A673 (cell line): ENCODE measurements at places on chromosomes 3 and 15. TPM values are rescaled to one million over a fixed set of nuclear protein-coding genes. Genes with fewer than 3 reads are reported as not detected.

NOX5 gene
- total RNA-seq = not detected in 2 replicates

ERC2 gene
- total RNA-seq = 0.90 and 1.4 TPM in 2 replicates

SLC12A1 gene
- not detected in 2 replicates for total RNA-seq

ZBTB47 gene
- 4.4 and 4.5 TPM in 2 replicates for total RNA-seq

CTXN2 gene
- total RNA-seq = not detected in 2 replicates

DNA sequence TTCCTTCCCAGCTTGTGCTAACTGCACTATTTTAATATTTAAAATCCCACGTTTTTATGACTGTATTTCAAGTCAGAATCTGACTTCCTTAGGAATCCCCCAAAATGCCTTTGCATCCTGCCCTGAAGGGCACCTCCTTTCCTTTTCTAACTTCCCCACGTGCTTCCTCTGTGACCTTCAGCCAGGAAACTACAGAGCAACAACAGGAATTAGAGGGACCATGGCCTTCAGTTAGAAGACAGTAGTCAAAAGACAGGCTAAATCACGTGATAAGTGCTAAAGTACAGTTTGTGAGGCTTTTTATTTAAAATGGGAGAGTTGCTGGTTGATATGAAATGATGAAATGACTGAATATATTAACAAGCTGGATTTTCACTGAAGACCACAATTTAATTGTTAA lies 11.8 kb upstream of the ABHD10 start:
- no peak overlapping the region for H3K27ac ChIP-seq
- peaks cover 7% of the 10 kb centered on the region for H3K4me1 ChIP-seq
- no peak overlapping the region for H3K4me3 ChIP-seq
- no peaks in the 10 kb centered on the region for H3K27me3 ChIP-seq
- no peak for DNase-seq

DNA sequence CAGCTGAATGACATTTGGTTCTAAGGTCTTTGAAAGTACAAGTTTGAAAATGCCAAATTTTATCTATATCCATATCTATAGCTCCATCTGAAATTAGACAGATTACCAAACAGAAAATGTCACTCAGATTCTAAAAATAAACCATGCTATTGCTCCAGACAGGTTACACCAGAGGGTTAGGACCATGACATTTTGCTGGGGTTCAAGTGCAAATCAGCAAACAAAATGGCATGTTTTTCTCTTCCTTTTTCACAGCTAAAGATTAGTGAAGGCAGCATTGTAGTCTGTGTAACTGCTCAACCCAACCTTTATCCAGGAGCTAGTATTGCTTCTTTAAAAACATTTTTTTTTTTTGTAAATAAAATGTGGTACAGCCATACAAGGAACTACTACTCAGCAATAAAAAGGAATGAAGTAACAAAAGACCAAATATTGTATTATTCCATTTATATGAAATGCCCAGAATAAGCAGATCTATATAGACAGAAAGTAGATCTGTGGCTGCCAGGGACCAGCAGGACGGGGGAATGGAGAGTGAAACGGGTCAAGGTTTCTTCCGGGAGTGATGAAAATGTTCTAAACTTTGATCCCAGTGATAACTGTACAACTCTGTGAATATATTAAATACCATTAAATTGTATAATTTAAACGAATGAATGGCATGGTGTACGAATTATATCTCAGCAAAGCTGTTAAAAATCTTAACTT lies 18.2 kb downstream of the VGLL4 start:
- no peaks in the 10 kb centered on the region for H3K36me3 ChIP-seq
- H3K4me3 ChIP-seq = no peak overlapping the region
- no peaks in the 10 kb centered on the region for H3K27me3 ChIP-seq
- H3K4me1 ChIP-seq = peaks cover 10% of the 10 kb centered on the region

DNA sequence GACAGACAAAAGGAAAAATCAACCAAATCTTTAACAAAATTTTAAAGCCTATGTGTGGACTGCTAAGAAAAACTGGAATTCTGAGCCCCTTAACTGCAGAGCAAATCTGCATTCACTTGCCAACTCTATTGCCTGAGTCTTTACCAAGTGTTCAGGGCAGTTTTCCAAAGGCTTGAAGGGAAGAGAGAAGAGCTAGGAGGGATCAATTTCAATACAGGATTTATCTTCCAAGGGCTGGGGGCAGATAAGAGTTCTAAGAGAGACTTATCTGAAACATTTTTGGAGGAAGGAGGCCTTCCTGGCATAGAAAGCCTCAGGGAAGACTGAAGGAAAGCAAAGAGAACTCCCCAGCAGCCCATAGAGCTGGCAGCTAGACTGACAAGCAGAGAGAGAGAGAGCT lies 31.4 kb upstream of the LSAMP start:
- no peaks in the 10 kb centered on the region for H3K4me1 ChIP-seq
- no peak for DNase-seq
- no peak overlapping the region for H3K4me3 ChIP-seq
- no peak overlapping the region for H3K27ac ChIP-seq
- no peaks in the 10 kb centered on the region for H3K27me3 ChIP-seq

GRCh38 chr15:42360535-42361112 lies 1.3 kb downstream of the CAPN3 start:
- H3K27me3 ChIP-seq = no peaks in the 10 kb centered on the region
- H3K27ac ChIP-seq = no peak overlapping the region
- H3K4me1 ChIP-seq = peaks cover 7% of the 10 kb centered on the region
- no peak overlapping the region for H3K4me3 ChIP-seq
- no peak for DNase-seq

GRCh38 chr3:28262001-28262400 lies 20.6 kb downstream of the CMC1 start:
- H3K4me1 ChIP-seq = no peaks in the 10 kb centered on the region
- DNase-seq = no peak
- no peak overlapping the region for H3K4me3 ChIP-seq
- no peaks in the 10 kb centered on the region for H3K36me3 ChIP-seq

DNA sequence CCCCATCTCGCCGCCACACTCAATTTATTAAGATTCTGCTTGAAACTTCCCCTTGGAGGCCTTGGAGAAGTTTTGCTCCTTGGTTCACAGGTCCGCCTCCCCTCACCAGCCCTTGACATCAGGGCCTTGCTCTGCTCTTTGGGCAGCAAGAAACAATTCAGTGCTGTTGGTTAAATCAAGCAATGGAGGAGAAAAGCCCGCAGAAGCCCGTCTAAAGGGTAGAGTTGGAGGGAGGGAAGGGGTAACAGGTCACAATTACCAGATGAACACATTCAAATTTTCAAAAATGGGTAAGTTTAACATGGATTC lies 429 bp downstream of the PARP9 start:
- no peaks in the 10 kb centered on the region for H3K36me3 ChIP-seq
- DNase-seq = no peak
- no peaks in the 10 kb centered on the region for H3K27me3 ChIP-seq
- peak overlapping the region; percentile 83 for H3K27ac ChIP-seq

GRCh38 chr3:62679988-62680387 lies 195.2 kb downstream of the CADPS start:
- no peaks in the 10 kb centered on the region for H3K36me3 ChIP-seq
- no peak for DNase-seq
- H3K27me3 ChIP-seq = peaks cover 7% of the 10 kb centered on the region
- H3K4me3 ChIP-seq = no peak overlapping the region
- H3K4me1 ChIP-seq = no peaks in the 10 kb centered on the region

DNA sequence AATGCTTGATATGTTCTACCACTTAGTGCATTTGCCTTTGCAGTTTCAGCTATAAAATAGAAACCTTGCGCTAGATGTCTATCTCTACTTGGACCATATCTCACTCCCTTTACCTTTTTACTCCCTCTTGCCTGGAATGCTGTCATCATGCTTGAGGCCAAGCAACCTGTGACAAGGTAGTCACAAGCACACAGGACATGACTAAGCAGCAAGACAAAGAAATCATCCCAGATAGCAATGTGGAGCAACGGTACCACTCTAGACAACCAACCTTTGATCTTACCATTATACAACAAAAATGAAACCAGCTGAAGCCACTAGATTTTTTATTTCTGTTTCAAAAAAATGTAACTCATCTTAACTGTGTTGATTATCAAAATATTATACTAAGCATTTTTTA lies 50.5 kb upstream of the SPSB4 start:
- H3K27me3 ChIP-seq = no peaks in the 10 kb centered on the region
- H3K4me3 ChIP-seq = no peak overlapping the region
- no peaks in the 10 kb centered on the region for H3K36me3 ChIP-seq
- H3K27ac ChIP-seq = no peak overlapping the region
- no peaks in the 10 kb centered on the region for H3K4me1 ChIP-seq
- no peak for DNase-seq

GRCh38 chr3:169650503-169650902 lies 13.0 kb downstream of the MECOM start:
- no peak overlapping the region for H3K27ac ChIP-seq
- H3K36me3 ChIP-seq = no peaks in the 10 kb centered on the region
- H3K4me3 ChIP-seq = no peak overlapping the region

GRCh38 chr3:16761571-16761970 lies 123.2 kb upstream of the PLCL2 start:
- no peak for DNase-seq
- H3K4me3 ChIP-seq = no peak overlapping the region
- H3K4me1 ChIP-seq = no peaks in the 10 kb centered on the region
- no peaks in the 10 kb centered on the region for H3K36me3 ChIP-seq

- no peak for DNase-seq
- peak overlapping the region; percentile 89 for H3K27ac ChIP-seq
- peaks cover 4% of the 10 kb centered on the region for H3K36me3 ChIP-seq
- H3K4me3 ChIP-seq = peak overlapping the region; percentile 86
- no peaks in the 10 kb centered on the region for H3K27me3 ChIP-seq
Observed at GRCh38 chr15:73925848-73926218, 429 bp upstream of the LOXL1 start.

DNA sequence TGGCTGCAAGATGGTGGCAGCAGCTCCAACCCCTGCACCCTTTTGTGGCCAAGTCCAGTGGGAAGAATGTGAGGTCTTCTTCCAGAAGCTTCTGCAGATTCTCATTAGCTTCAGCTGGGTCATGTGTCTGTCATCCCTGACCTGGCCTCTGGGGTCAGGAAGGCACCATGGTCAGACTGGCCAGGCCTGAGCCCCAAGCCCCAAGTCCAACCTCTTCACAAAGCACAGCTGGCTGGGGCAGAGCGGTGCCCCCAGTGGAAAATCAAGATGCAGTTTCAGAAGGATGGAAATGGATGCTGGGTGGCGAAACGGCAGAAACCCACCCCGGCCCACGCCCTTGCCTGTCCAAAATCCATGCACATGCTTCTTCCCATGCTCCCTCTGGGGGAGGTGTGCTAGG lies 15.9 kb upstream of the GATA2 start:
- no peaks in the 10 kb centered on the region for H3K27me3 ChIP-seq
- H3K36me3 ChIP-seq = no peaks in the 10 kb centered on the region
- no peak overlapping the region for H3K27ac ChIP-seq
- DNase-seq = no peak
- no peaks in the 10 kb centered on the region for H3K4me1 ChIP-seq

GRCh38 chr3:100811779-100812507 lies 102.6 kb downstream of the TFG start:
- H3K4me3 ChIP-seq = no peak overlapping the region
- H3K4me1 ChIP-seq = no peaks in the 10 kb centered on the region
- no peak overlapping the region for H3K27ac ChIP-seq
- no peaks in the 10 kb centered on the region for H3K36me3 ChIP-seq
- DNase-seq = no peak
- no peaks in the 10 kb centered on the region for H3K27me3 ChIP-seq

- H3K36me3 ChIP-seq = no peaks in the 10 kb centered on the region
- H3K27me3 ChIP-seq = no peaks in the 10 kb centered on the region
- H3K4me3 ChIP-seq = no peak overlapping the region
- no peak overlapping the region for H3K27ac ChIP-seq
Observed at GRCh38 chr3:45180899-45181298, 34.7 kb upstream of the CDCP1 start.

GRCh38 chr3:86988235-86988634 lies 2.7 kb downstream of the VGLL3 start:
- no peaks in the 10 kb centered on the region for H3K36me3 ChIP-seq
- H3K27me3 ChIP-seq = no peaks in the 10 kb centered on the region
- H3K4me3 ChIP-seq = no peak overlapping the region

GRCh38 chr15:41499109-41499851 lies 5.6 kb downstream of the ITPKA start:
- no peak overlapping the region for H3K27ac ChIP-seq
- peaks cover 22% of the 10 kb centered on the region for H3K4me1 ChIP-seq
- H3K36me3 ChIP-seq = no peaks in the 10 kb centered on the region
- H3K4me3 ChIP-seq = no peak overlapping the region
- no peaks in the 10 kb centered on the region for H3K27me3 ChIP-seq

DNA sequence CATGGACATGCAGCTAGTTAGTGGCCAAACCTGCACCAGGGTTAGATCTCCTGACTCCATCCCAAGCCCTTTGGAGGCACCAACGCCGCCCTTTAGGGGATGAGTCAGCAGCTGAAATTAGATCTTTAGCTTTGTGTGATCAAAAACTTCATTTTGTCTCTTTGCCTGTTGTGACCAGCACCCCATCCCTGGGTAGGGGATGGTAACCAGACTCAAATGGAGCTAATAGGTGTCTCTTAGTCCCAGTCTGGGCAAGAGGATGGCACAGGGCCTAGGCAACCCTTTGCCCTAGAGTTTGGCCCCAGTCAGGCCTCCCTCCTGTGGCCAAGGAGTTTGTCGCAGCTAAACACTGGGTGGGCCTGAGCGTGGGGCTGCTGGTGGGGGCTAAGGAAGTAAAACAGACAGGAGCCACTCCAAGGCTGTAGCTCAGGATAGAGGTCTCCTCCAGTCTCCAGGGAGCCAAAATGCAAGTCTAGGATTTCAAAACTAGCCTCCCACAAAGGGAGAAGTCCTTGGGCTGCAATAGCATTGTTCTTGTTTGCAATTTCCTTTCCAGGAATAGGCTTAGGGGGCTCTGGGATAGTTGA lies 105.1 kb downstream of the CPN2 start:
- peaks cover 30% of the 10 kb centered on the region for H3K4me1 ChIP-seq
- no peak overlapping the region for H3K27ac ChIP-seq
- no peaks in the 10 kb centered on the region for H3K36me3 ChIP-seq
- no peaks in the 10 kb centered on the region for H3K27me3 ChIP-seq
- no peak for DNase-seq
- H3K4me3 ChIP-seq = no peak overlapping the region

GRCh38 chr3:155912579-155913190 lies 42.2 kb downstream of the GMPS start:
- no peak overlapping the region for H3K4me3 ChIP-seq
- no peaks in the 10 kb centered on the region for H3K4me1 ChIP-seq
- H3K27ac ChIP-seq = no peak overlapping the region
- DNase-seq = no peak

DNA sequence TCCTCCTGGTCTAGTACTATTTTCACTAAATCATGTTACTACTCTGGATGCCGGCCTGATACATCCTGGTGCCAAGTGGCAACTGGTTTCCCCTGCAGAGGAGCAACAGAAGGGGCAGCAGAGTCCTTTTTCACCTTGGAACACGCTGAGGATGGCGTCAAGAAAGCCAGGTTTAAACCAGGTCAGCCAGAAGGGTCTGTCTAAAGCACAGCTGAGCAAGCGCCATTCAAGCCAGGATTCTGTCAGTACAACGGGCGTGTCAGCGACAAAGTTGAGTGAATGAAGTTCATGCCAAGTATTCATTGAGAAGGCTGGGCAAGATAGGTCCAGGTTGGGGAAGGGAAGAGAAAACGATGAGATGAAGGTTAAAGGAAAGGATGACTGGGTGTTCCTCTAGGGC lies 88.2 kb downstream of the FBN1 start:
- no peak for DNase-seq
- peaks cover 50% of the 10 kb centered on the region for H3K4me1 ChIP-seq
- H3K27ac ChIP-seq = no peak overlapping the region
- H3K4me3 ChIP-seq = no peak overlapping the region
- H3K36me3 ChIP-seq = no peaks in the 10 kb centered on the region

- no peaks in the 10 kb centered on the region for H3K4me1 ChIP-seq
- no peaks in the 10 kb centered on the region for H3K27me3 ChIP-seq
- no peak for DNase-seq
- H3K27ac ChIP-seq = no peak overlapping the region
- H3K36me3 ChIP-seq = no peaks in the 10 kb centered on the region
Observed at GRCh38 chr15:71329041-71329440, 213.8 kb downstream of the THSD4 start.

GRCh38 chr3:20078194-20078714 lies 38.0 kb downstream of the KAT2B start:
- H3K27ac ChIP-seq = no peak overlapping the region
- H3K27me3 ChIP-seq = no peaks in the 10 kb centered on the region
- no peak for DNase-seq
- H3K4me3 ChIP-seq = no peak overlapping the region
